WTC11 (cell line): ENCODE measurements at places on chromosomes 5 and 9. TPM values are rescaled to one million over a fixed set of nuclear protein-coding genes. Genes with fewer than 3 reads are reported as not detected.

Gene PCA3
- total RNA-seq = not detected in 3 replicates

Gene KLHL3
- total RNA-seq = 14.7 to 18.2 TPM (median 15.7 TPM) in 3 replicates

Gene GRAMD2B
- total RNA-seq = 10.3 to 11.6 TPM (median 10.8 TPM) in 3 replicates

Gene S1PR3
- 5.9 to 7.1 TPM (median 6.3 TPM) in 3 replicates for total RNA-seq

Gene SQSTM1
- total RNA-seq = 78.5 to 95.2 TPM (median 86.5 TPM) in 3 replicates

Gene SLCO4C1
- 5.4 to 6.2 TPM (median 6.0 TPM) in 3 replicates for total RNA-seq

Gene CFAP77
- total RNA-seq = 0.96 to 1.2 TPM (median 1.2 TPM) in 3 replicates

Gene MTMR12
- total RNA-seq = 34.9 to 42.7 TPM (median 37.2 TPM) in 3 replicates

DNA sequence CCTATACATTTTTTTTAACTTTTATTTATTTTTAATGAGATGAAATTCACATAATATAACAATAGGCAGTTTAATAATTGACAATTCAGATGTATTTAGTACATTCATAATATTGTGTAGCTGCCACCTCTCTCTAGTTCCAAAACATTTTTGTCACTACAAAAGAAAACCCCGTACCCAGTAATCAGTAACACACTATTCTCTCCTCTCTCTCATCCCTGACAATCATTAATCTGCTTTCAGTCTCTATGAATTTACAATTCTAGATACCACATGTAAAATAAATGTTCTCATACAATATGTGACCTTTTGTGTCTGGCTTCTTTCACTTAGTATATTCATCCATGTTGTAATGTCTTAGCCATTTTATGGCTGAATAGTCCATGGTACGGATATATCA is 244.8 kb upstream of the DMRT1 start:
- H3K27ac ChIP-seq = no peak overlapping the region
- DNase-seq = no peak
- no peak overlapping the region for H3K4me3 ChIP-seq
- H3K36me3 ChIP-seq = peaks cover 13% of the 10 kb centered on the region
- 0 out of 2 replicates have a peak, but pooled peaks cover 3% of the 10 kb centered on the region for H3K4me1 ChIP-seq

- H3K27ac ChIP-seq = no peak overlapping the region
- H3K27me3 ChIP-seq = peaks cover 22% of the 10 kb centered on the region
- peaks cover 11% of the 10 kb centered on the region for H3K4me1 ChIP-seq
- H3K36me3 ChIP-seq = no peaks in the 10 kb centered on the region
Measured at GRCh38 chr9:83960991-83961390, 19.0 kb downstream of the HNRNPK start.

- no peaks in the 10 kb centered on the region for H3K27me3 ChIP-seq
- H3K36me3 ChIP-seq = no peaks in the 10 kb centered on the region
- no peak for DNase-seq
Measured at GRCh38 chr9:102986425-102986824, 8.7 kb upstream of the CYLC2 start.

GRCh38 chr9:72476100-72476499 is 45.3 kb upstream of the TMC1 start:
- DNase-seq = no peak
- H3K27ac ChIP-seq = no peak overlapping the region
- no peaks in the 10 kb centered on the region for H3K27me3 ChIP-seq
- H3K36me3 ChIP-seq = no peaks in the 10 kb centered on the region
- no peak overlapping the region for H3K4me3 ChIP-seq
- H3K4me1 ChIP-seq = peaks cover 9% of the 10 kb centered on the region

DNA sequence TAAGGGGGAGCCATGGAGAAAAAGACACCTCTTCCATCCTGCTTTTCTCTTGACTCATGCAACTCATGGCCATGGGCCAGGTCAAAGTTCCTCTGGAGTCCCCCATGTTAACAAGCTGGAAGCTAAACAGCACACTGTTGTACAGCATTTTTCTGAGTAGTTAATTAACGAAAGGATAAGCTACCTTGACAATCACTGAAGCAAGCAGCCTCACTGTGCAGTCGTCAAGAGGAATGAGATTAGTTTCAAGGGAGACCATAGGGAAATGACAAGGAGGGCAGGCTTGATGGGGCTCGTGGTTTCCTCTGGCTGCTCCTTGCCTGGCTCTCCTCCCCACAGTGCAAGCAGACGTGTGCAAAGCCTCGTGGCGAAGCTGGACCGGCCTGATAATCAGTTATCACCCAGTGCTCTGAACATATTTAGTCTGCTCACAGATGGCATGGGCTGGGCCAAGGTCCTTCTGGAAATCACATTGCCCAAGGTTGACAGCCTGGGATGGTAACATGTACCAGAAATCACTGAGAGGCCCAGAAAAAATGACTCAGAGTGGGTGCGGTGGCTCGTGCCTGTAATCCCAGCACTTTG is 209.5 kb downstream of the SLIT3 start:
- H3K4me3 ChIP-seq = no peak overlapping the region
- no peak for DNase-seq
- no peak overlapping the region for H3K27ac ChIP-seq
- no peaks in the 10 kb centered on the region; the same call in 1 of the 2 replicates for H3K27me3 ChIP-seq
- H3K4me1 ChIP-seq = peaks cover 38% of the 10 kb centered on the region
- H3K36me3 ChIP-seq = peaks cover 18% of the 10 kb centered on the region

GRCh38 chr5:54484219-54484894 is 28.9 kb downstream of the HSPB3 start:
- H3K27me3 ChIP-seq = no peaks in the 10 kb centered on the region; the same call in 1 of the 2 replicates
- H3K4me3 ChIP-seq = no peak overlapping the region
- DNase-seq = no peak
- no peaks in the 10 kb centered on the region for H3K4me1 ChIP-seq
- H3K27ac ChIP-seq = no peak overlapping the region

DNA sequence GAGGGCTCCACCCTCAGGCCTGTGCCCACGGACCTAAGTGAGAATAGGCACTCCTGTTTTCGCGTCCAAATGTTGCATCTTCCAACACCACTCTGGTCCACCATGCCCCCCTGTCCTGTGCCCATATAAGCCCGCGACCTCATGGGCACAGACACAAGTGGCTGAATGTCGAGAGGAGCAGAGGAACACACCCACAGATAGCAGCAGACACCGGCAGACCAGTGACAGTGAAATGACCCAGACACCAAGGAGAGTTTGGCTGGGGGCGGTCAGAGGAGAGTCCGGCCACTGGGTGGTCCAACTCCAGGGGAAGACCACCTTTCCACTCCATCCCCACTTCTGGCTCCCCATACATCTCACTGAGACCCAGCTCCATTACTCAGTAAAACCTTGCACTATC is 161.4 kb upstream of the DAB2 start:
- no peak overlapping the region for H3K27ac ChIP-seq
- H3K36me3 ChIP-seq = no peaks in the 10 kb centered on the region
- DNase-seq = no peak
- H3K4me1 ChIP-seq = no peaks in the 10 kb centered on the region
- H3K4me3 ChIP-seq = no peak overlapping the region

DNA sequence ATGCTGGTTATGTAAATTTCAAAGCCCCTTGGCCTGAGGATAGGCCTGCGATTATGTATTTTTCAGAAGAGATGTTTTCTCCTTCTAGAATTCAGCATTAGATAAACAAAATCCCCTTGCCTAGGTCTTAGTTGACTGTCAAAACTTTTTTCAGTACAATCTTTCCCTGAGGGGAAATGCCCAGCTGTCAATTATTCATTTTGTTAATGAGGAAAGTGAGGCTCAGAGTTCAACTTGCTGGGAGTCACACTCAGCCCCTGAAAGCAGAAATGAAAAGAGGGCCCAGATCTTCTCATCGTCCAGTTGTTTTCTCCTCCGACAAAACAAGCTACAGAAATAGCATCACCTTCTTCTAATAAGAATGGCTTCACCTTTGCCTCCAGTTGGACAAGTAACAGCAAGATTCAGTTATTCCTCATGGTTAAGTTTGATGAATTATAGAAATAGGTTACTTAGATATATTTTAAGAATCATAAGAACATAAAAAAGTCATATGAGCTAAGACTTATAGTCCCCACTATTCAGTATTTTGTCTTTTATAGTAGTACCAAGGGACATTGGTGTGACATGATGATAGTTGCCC is 627.1 kb upstream of the WWC1 start:
- no peaks in the 10 kb centered on the region for H3K36me3 ChIP-seq
- no peak for DNase-seq
- H3K27me3 ChIP-seq = no peaks in the 10 kb centered on the region
- peaks cover 5% of the 10 kb centered on the region for H3K4me1 ChIP-seq

- H3K27me3 ChIP-seq = no peaks in the 10 kb centered on the region
- H3K36me3 ChIP-seq = no peaks in the 10 kb centered on the region
- H3K4me3 ChIP-seq = no peak overlapping the region
- H3K4me1 ChIP-seq = peaks cover 18% of the 10 kb centered on the region
- H3K27ac ChIP-seq = no peak overlapping the region
- no peak for DNase-seq
Measured at GRCh38 chr9:27276193-27277030, 20.5 kb downstream of the EQTN start.

- H3K4me1 ChIP-seq = peaks cover 15% of the 10 kb centered on the region
- H3K27ac ChIP-seq = 0 out of 2 replicates have a peak overlapping the region, but pooled peaks have one; percentile 10
- no peak overlapping the region for H3K4me3 ChIP-seq
- no peak for DNase-seq
Measured at GRCh38 chr9:113526841-113527240, 63.3 kb downstream of the RGS3 start.
